ENCODE measurements at places on chromosomes 13 and 19.

DNA sequence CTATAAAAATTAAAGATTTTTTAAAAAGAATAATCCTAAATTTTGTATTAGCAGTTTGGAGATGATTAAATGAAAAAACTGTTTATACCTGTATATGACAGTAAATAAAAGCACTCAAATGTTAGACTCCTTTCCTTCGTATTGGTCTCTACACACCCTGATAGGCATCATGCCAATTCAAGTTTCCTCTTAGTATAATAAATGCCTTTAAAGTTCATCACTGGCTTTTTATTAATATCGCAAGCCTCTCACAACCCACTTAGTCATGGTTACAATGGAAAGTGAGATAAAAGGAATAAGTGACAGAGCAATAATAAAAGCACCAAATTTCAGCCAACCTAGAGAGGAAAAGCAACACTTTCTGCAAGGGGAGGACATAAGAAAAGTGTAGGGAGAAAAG lies 102.2 kb downstream of the PIBF1 start:
- no peak for DNase-seq

DNA sequence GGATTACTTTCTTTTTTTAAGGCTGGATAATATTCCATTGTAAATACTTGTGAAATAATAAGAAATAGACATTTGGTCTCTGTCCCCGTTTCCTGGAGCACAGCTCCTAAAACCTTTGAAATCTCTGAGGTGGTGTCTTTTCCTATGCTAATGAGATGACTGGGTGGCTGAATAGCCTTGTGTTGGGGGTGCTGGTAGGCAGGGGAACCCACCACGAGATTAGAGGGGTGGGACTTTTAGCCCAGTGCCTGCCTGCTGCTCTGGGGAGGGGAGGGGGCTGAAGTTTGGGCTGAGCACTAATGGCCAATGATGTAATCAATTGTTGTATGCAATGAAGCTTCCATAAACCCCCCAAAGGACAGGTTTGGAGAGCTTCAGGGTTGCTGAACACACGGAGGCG lies 175.7 kb downstream of the FGF9 start:
- DNase-seq = no peak

GRCh38 chr13:28707629-28708427 lies 10.9 kb downstream of the SLC46A3 start:
- peak; percentile 5 for DNase-seq

DNA sequence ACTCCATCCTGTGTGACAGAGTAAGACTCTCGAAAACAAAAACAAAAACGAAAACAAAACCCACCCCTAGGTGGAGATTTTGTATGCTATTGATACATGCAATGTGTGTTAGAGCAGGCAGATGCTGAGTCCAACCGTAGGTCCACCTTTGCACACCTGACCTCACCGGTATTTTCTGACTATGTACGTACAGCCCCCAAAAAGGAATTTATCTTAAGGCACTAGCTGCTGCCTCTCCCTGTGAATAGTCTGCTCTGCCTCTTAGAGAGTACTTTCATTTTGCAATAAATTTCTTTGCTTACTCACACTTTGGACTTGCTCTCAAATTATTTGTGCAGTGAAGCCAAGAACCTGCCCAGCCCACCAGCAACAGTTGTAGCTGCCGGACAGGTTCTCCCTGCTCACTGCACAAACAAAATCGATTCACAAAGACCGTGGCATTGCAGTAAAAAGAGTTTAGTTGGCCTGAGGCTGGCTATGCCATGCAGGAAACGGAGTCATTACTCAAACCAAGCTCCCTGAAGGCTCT lies 8.2 kb upstream of the ZNF77 start:
- no peak for DNase-seq

GRCh38 chr13:80721689-80722088 lies 380.8 kb upstream of the SPRY2 start:
- DNase-seq = no peak

DNA sequence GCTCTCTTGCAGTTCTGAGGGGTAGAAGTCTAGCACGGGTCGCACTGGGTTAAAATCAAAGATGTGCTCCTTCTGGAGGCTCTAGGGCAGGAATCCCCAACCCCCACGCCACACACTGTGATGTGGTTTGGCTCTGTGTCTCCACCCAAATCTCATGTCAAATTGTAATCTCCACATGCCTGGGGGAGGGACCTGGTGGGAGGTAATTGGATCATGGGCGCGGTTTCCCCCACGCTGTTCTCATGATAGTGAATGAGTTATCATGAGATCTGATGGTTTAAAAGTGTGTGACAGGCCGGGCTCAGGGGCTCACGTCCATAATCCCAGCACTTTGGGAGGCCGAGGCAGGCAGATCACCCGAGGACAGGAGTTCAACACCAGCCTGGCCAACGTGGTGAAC lies 26.6 kb upstream of the CALM3 start:
- peak; percentile 14 for DNase-seq

DNA sequence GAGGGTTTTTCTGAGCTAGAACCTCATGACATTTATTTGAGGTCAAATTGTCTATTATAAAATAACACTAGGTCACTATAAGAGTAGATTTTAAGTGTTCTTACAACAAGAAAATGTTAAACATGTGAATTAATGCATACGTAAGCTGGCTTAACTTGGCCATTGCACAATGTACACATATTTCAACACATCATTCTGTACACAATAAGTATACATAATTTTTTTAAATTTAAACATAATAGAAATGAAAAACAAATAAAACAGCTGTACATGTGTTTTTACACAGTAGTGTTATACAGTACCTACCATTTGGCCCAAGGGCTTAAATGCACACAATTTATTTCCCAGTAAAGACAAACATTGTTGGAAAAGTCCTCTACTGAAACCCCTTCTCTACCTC lies 269.9 kb downstream of the DACH1 start:
- no peak for DNase-seq

DNA sequence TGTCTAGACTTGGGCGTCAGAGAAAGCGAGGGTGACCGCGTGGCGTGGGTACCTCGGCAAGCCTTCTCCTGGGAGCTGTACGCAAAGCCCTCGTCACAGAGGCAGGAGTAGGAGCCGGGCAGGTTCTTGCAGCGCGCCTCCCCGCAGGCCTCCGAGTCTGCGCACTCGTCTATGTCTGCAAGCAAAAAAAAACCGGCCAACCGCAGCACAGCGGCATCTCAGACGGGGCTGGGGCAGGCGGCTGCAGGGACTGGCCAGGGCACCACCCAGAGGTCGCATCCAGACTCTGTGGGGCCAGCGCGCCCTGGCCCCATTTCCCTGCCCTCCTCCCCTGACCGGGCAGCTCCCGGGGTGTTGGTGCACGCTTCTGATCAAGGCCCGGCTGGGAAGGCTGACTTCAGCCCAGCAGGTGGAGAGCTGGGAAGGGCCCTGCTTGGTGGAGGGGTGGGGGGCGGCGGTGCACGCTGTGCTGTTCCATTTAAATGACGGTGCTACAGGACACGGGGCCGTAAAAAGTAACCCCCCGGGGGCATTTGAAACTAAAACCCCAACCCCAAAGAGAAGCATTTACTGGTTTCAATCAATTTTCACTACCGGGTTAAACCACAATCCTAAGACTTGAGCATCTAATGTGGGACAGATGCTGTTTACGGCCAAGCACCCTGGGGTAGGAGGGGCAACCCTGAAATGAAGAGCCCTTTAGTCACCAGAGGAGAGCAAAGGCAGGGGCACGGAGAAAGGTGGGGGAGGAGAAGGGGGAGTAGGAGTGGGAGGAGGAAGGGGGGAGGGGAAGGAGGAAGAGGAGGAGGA lies 28.2 kb downstream of the GAS6 start:
- no peak for DNase-seq

DNA sequence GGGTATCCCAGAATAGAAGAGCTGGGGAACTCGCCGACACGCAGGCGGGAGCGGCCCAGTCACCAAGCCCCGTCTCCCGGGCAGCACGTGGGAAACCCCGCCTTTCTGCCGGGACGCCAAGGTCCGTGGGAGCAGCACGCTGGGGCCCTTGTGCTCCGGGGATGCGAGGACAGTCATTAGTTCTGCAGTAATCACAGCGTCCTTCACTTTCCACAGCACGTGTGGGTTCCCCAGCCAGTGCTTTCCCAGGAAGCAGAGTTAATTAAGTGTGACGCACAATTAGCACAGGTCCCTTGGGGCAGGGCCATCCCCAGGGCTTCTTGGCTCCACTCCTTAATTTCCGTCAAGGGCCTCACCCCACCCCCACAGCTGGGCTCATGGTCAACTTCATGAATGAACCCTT lies 64.3 kb upstream of the C13orf46 start:
- DNase-seq = no peak

GRCh38 chr19:33396701-33397535 lies 23.4 kb downstream of the CEBPG start:
- no peak for DNase-seq

GRCh38 chr13:36082396-36082795 lies 48.8 kb downstream of the DCLK1 start:
- no peak for DNase-seq

GRCh38 chr13:28355046-28355821 lies 139.7 kb downstream of the FLT1 start:
- no peak for DNase-seq

All from CD4-positive, alpha-beta T cell treated with Interleukin-15 for 4 hours (primary cell).